ENCODE measurements at places on chromosomes 1 and 21.

GRCh38 chr1:193676996-193677549 lies 490.7 kb upstream of the B3GALT2 start:
- no peak for DNase-seq

- no peak for DNase-seq
Measured at GRCh38 chr1:40381268-40382107, 8.0 kb downstream of the SMAP2 start.

- no peak for DNase-seq
Measured at GRCh38 chr1:89089962-89090361, 25.0 kb upstream of the GBP1 start.

- no peak for DNase-seq
Measured at GRCh38 chr1:59593798-59594790, 220.7 kb upstream of the HOOK1 start.

- no peak for DNase-seq
Measured at GRCh38 chr1:203381151-203381751, 30.3 kb upstream of the FMOD start.

DNA sequence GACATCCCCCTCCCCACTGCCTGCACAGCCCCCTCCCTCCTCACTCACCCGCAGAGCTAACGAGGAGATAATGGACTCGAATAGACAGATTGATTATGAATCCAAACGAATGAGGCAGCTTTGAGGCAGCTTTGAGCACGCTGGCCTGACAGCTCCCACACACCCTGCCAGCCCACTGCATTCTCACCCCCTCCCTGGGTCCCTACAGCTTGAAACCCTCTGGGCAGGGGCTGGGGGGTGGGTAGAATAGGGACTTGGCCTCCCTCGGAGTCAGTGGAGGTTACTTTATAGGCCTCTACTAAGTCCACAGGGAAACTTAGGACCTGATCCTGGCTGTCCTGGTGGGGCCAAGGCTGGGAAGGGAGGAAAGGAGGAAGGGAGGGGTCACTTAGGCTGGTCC lies 1.9 kb downstream of the NTRK1 start:
- DNase-seq = no peak

DNA sequence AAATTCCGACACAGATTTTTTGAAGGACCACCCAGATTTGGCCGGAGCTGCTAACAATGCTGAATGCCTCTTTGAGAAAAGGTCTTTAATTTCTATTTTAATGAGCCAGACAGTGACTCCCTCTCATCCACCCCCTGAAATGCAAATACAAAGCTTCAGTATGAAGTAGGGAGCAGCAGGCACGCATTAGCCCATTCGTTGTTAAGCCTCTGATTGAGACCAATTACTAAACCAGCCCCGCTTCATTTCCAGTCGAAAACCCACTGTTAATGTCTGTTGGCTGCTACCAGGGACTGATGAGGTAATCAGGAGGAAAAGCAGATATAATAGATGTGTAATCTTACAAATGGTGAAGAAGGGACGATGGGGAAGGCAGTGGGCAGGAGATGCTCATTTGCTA lies 4.8 kb upstream of the C8A start:
- DNase-seq = no peak

DNA sequence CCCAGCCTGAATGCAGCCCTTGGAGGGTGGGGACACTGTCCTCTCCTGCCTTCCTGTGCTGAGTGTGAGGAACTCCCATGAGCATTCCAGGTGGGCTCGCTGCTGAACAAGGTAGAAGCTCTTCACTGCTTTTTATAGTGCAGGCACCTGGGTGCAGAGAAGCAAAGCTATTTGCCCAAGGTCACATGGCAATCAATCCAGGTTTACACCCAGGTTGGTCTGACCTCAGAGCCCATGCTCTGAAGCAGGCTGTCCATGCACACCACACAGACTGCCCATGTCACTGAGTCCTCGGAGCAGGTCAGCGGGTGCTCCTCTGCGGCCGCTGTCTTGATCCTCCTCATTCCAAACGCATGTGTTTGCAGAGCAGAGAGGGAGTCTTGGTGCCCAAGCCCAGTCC lies 323.4 kb upstream of the VAMP3 start:
- no peak for DNase-seq

GRCh38 chr1:184219883-184220282 lies 166.9 kb upstream of the C1orf21 start:
- no peak for DNase-seq

DNA sequence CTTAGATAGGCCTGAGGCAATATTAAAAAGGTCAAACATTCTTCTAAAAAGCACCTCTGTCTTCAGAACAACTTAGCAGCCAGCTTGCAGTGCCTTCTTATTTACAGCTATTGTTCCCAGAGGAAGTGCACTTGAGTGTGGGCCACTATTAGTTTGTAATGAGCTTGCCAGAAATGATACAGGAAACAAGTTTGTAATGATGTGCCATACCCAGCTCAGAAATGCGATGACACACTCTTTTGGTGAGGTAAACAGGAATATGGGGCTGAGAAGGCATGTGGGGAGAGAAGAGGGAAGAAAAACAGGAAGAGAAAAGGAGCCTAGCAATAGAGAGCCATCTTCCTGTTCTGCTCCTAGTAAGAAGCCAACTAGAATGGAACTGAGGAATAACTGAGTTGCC lies 295.4 kb downstream of the AGBL4 start:
- no peak for DNase-seq

- DNase-seq = no peak
Measured at GRCh38 chr1:10598389-10598702, 123.6 kb downstream of the PEX14 start.

DNA sequence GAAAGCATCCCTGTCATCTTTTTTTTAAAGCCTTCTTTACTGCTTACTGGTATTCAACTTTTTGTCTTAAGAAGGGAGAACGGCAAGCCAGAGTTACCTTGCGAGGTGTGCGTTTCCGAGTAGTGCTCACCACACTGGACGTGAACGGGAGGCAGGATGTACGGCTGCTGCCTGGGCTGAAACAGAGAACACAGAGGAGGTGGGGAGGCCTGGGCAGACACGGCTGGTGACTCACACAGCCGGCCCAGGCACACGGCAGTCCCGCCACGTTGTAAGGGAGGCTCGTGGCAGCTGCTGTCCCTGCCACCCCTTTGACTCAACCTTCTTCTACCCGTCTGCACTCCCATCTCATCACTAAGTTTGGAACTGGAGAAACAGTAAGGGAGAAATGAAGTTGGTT lies 105.8 kb downstream of the SMYD2 start:
- DNase-seq = no peak

GRCh38 chr1:244054247-244054923 lies 3.3 kb downstream of the ZBTB18 start:
- no peak for DNase-seq

DNA sequence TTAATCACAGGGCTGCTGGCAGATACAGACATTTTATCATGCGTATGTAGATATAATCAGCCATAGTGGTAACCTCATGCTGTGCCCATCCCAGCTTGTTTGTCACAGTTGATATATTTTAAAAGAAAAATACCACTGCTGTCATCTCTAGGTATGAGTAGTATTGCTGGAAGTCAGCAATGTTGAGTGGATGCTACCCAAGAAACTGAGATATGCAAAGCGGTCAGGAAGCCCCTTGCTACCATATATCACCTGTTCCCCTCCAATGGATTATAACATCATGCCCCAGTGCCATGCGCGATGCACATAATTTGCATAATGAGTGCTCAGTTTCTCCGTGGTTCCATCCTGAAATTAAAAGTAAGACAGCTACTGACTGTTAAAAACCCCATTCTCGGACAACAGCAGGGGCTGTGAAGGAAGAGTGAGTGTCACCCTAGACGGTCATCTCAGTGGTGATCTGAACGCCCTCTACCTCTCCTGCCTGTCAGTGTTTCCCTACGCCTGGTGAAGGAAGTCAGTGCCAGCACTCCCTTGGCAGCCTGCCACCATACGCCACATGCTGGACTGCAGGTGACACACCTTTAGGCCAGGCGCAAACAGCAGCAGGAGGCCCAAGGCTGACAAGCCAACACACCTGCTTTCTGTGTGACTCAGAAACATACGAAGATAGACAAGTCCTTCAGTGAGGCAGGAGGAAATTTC lies 2.7 kb downstream of the IL10RB start:
- DNase-seq = no peak

DNA sequence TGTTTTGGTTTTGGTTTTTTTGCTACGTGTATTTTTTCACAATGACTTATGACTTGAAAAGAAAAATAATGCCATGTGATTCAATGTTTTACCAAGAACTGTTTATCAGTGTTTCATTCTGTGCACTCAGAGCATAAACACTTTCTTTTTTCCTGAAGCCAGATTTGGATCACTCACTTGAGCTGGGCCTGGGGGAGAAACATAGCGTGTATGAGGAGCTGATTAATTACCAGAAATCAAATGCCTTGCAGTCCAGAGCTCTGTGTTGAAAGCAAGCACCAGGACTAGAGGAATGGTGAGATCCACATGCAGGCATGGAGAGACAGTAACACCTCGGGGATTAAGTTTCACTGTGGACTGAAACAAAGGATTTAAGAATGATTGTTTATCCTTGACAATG lies 642.1 kb upstream of the ADGRL2 start:
- no peak for DNase-seq

GRCh38 chr1:55854911-55855310 lies 639.7 kb upstream of the USP24 start:
- no peak for DNase-seq

GRCh38 chr1:94907136-94907535 lies 19.8 kb downstream of the CNN3 start:
- DNase-seq = no peak

- DNase-seq = peak; percentile 51
Measured at GRCh38 chr1:28437264-28437923, 67.9 kb downstream of the PHACTR4 start.

DNA sequence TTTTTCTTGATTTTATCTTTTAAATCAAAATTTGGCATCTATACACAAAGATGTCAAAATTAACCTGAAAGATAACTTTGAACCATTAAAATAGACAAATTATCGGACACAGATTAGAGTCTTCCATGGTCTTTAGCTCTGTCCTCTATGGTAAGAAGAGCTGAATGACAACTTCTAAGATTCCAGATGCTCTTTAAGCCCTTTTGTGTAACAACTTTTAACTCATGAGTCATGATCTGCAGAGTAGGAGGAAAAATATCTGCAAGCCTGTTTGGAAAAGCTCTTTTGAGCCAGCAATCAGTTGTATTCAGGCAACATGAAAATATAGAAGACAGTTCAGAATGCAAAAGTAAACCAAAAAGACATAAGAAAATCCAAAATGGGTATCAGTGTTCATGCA lies 37.8 kb downstream of the TTC13 start:
- DNase-seq = no peak

DNA sequence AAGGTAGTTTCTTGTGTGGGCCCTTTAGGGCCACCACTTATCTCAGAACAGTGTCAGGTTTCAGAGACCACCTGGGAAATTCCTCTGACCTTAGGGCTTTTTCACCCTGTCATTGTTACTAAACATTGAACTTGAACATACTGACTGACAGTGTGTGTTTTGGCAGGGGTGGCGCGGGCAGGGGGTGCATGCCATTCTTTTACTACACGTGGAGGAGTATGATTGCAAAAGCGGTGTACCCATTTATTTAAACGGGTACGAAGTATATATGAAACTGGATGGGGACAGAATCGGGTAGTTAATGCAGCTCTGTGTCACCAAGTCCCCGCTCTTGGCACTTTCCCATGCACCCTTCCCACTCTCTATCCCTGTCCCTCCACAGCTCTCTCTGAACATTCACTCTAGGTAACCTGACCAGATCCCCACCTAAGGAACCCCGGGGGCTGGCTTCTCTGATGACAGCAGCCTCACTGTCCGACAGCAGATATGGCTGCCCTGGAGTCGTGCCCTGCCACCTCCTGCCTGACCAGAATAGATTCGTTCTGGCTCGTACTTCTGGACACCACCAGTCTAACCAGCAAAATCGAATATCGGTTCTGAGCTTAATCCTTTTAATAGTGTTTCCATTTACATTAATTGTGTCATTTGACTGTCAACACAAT lies 51.3 kb downstream of the NFASC start:
- no peak for DNase-seq

DNA sequence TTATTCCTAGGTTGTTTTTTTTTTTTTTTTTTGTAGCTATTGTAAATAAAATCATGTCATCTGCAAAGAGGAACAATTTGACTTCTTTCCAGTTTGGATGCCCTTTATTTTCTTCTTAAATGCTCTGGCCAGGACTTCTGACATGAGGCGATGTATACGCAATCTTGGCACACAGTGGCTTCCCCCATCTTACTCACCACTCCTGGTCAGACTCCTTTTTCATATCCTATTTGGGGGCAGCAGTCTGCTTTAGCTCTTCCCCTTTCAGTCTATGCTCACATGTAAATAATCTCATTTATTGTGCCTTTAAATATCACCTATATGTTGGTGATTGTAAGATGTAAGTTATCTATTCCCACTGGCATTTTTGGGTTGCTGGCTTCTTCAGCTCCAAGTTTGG lies 56.1 kb downstream of the SLAMF6 start:
- no peak for DNase-seq

- no peak for DNase-seq
Measured at GRCh38 chr1:44119525-44119924, 904 bp downstream of the KLF17 start.

- DNase-seq = no peak
Measured at GRCh38 chr1:10432910-10433700, 2.9 kb downstream of the CENPS start.

DNA sequence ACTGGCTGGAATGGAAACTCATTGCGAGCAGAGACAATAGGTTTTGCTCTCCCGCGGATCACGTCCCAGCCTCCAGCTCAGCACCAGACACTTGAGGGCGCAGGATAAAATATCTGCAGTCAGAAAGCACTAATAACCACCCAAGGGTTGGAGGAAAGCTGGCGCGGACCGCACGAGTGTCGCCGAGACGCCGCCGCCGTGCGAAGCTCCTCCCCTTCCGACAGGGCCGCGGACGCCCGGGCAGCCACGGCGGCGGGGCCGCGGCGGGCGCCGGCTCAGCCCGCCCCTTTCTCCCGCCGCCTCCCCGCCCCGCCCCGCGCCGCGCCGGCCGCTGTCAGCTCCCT lies at the start of gene CMPK1:
Gene CMPK1 (plus strand): TSS at position 213 of the 344 bp plus-strand sequence. CDS start 156 bp downstream, outside the sequence.
- no peak for DNase-seq

- DNase-seq = no peak
Measured at GRCh38 chr21:32298148-32298559, 501 bp upstream of the MRAP start.

DNA sequence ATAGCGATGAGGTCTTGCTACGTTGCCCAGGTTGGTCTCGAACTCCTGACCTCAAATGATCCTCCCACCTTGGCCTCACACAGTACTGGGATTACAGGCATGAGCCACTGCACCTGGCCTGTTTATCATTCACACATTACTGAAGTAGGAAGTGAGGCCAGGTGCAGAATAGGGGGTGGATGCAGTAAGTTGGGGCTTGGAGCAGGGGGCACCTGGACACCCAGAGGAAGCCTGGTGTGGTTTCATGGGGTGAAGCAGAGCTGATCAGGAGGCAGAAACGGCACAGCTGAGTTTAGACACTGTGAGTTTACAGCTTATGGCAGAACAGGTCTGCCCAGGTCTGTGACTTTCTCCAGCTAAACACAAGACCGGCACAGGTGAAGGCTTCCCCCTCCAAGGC lies 4.9 kb downstream of the CDA start:
- DNase-seq = no peak

- no peak for DNase-seq
Measured at GRCh38 chr1:169894424-169895145, 889 bp upstream of the SCYL3 start.

GRCh38 chr1:153509729-153510354 lies 25.9 kb downstream of the S100A6 start:
- no peak for DNase-seq

GRCh38 chr1:10986525-10986890 lies 25.9 kb upstream of the TARDBP start:
- no peak for DNase-seq

Measured in non-pigmented ciliary epithelial cell (primary cell).